ENCODE measurements at places on chromosomes 2 and 18. TPM values are rescaled to one million over a fixed set of nuclear protein-coding genes. Genes with fewer than 3 reads are reported as not detected.

- no peaks in the 10 kb centered on the region for H3K27me3 ChIP-seq
- no peak overlapping the region for H3K27ac ChIP-seq
- no peak overlapping the region for H3K4me3 ChIP-seq
- no peak for DNase-seq
Measured at GRCh38 chr2:74559912-74560311, 5.4 kb downstream of the DOK1 start.

- no peaks in the 10 kb centered on the region for H3K36me3 ChIP-seq
- H3K27ac ChIP-seq: no peak overlapping the region
- peaks cover 12% of the 10 kb centered on the region for H3K4me1 ChIP-seq
- peak; percentile 12 for DNase-seq
Measured at GRCh38 chr2:45860136-45861121, 209.0 kb downstream of the PRKCE start.

DNA sequence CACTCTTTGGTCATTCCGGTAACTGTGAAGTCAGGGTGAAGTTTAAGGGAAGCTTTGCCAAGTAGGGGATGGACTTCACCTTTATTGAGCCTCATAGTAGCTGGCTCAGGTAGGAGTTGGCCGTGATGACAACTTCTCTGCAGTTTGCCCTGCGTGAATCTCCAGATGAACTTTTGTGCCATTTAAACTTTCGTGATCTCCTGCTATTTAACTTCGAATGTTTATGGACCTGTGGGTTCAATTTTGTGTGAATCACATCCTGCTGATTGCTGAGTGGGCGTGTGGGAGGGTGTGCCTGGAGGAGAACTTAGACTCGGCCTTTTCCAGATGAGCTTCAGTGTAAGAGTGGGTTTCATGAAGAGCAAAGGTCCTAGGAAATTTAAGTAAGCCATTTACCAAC lies 4.2 kb downstream of the UGT1A1 start:
- no peaks in the 10 kb centered on the region for H3K27me3 ChIP-seq
- no peak overlapping the region for H3K27ac ChIP-seq
- peak; percentile 21 for DNase-seq
- no peak overlapping the region for H3K4me3 ChIP-seq
- no peaks in the 10 kb centered on the region for H3K36me3 ChIP-seq
- H3K4me1 ChIP-seq: no peaks in the 10 kb centered on the region

Gene EGR4
- 1.9 TPM for total RNA-seq

DNA sequence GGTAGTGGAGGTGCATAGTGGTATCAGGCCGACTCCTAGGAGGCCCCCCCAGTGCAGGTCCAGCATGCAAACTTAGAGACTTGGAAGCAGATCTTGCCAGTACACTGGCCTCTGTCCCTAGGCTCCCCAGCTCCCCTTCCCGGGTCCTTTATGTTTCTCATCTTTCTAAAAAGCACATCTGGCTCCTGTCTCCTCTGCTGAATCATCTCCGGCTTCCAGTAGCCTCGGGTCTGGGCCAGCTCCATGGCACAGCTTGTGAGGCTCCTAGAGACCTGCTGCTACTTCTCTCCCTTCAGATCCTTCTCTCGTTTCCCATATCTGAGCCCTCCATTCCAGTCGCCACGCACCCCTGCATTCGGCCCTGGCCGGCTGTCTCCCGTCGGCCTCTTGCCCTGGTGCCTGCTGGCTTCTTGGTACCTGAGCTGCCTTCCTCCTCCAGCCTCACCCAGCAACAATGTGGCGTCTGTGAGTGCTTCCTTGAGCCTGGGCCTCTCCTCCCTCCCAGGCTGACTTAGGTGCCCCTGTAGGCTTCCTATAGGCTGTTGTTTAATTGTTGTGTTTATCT lies 6.6 kb downstream of the TRAF3IP1 start:
- no peaks in the 10 kb centered on the region for H3K36me3 ChIP-seq
- DNase-seq: no peak
- no peaks in the 10 kb centered on the region for H3K27me3 ChIP-seq

DNA sequence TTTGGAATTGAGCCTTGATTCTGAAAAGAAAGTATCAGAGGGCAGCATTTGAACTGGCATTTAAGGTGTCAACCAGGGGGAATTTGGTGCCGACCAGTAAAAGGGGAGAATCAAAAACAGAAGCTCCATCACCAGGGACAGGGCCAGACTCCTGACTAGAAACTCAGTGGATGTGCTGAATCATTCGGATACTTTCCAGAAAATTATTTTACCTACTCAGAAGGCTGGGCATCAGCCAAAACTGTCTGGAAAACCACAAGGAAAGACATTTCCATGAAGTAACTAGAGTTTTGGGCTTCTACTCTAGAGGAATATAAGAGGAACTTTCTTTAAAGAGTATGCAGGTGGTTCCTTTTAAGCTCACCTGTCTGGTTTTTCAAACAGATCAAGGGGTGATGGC lies 756.6 kb downstream of the RNF144A start:
- no peaks in the 10 kb centered on the region for H3K4me1 ChIP-seq
- no peak overlapping the region for H3K4me3 ChIP-seq
- no peak for DNase-seq
- no peaks in the 10 kb centered on the region for H3K27me3 ChIP-seq
- no peak overlapping the region for H3K27ac ChIP-seq

DNA sequence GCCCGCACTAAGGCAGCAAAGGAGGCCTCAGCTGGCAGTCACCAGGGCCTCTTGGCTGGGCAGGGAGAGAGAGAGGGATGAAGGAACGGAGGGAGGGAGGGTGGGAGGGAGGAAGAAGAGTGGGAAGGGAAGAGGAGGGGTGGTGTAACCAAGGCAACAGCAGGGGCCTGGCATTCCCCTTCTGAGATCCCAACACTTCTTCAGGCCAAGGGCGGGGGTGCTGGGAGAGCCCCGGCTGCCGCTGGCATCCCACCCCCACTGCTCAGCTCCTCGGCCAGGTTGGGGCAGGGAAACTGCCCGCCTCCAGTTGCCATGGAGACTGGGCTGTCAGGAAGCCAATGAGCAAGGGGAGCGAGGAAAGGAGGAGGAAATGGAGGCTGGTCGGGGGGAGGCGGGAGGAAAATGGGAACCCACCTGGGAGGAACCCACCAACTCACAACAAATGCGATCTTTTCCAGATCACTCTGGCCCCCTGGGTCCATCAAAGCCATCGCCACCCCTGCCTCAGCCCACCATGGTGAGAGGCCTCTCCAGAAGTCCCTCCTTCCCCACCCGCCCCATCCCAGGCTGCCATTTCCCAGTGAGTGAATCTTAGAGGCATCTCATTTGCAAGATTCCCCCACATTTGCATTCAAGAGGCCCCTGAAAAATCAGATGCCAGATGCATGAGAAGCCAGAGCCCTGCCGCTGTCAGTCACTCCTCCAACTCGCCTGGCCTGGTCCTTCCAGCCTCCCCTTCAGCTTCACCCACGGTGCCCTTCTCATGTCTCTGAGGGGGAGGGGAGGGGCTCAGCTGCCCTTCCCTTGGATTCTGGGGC lies 12.4 kb downstream of the SH2D6 start:
- no peak overlapping the region for H3K4me3 ChIP-seq
- H3K4me1 ChIP-seq: no peaks in the 10 kb centered on the region
- H3K27ac ChIP-seq: no peak overlapping the region
- DNase-seq: no peak
- H3K27me3 ChIP-seq: no peaks in the 10 kb centered on the region

Gene ADD2
- total RNA-seq: 6.6 TPM

DNA sequence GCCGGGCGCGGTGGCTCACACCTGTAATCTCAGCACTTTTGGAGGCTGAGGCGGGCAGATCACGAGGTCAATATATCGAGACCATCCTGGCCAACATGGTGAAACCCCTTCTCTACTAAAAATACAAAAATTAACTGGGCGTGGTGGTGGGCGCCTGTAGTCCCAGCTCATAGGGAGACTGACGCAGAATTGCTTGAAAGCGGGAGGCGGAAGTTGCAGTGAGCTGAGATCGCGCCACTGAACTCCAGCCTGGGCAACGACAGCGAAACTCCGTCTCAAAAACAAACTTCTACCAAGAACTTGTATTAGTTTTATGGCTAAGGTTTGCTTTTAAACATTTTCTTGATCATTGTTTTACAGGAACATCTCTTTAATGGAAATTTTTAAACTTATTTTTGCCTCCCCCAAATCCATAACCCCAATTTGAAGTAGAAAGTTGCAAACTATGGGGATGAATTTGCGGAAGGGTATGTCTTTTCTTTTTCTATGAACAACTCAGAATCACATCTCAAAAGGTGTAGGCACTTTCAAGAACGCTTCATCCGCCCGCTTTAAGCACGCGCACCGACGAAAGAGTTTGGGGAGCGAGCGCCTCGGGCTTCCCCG lies 46.8 kb upstream of the PTMA start:
- H3K27me3 ChIP-seq: no peaks in the 10 kb centered on the region
- no peaks in the 10 kb centered on the region for H3K36me3 ChIP-seq
- H3K4me1 ChIP-seq: peaks cover under 1% of the 10 kb centered on the region
- peak overlapping the region; percentile 25 for H3K4me3 ChIP-seq

GRCh38 chr2:230453006-230453405 lies 37.0 kb downstream of the SP100 start:
- H3K4me1 ChIP-seq: no peaks in the 10 kb centered on the region
- no peaks in the 10 kb centered on the region for H3K27me3 ChIP-seq
- H3K27ac ChIP-seq: no peak overlapping the region
- H3K4me3 ChIP-seq: no peak overlapping the region
- no peak for DNase-seq

DNA sequence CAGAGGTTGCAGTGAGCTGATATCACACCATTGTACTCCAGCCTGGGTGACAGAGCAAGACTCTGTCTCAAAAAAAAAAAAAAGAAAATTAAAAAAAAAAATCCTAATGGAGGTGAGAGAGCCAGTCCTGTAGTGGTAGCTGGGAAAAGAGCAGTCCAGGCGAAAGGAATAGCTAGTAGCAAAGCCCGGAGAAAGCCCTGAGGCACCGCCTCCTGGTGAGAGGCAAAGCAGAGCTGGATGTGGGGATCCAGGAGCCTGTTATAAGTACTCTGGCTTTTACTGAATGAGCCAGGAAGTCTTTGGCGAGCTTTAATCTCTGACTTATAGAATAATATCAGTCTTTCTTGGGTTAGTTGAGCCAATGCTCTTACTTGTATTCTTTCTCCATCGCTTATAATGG lies 6.6 kb upstream of the KLHL23 start:
- H3K4me1 ChIP-seq: no peaks in the 10 kb centered on the region
- no peak overlapping the region for H3K27ac ChIP-seq
- no peaks in the 10 kb centered on the region for H3K36me3 ChIP-seq
- no peak overlapping the region for H3K4me3 ChIP-seq
- H3K27me3 ChIP-seq: no peaks in the 10 kb centered on the region

Gene TFCP2L1
- total RNA-seq: not detected

Gene FLACC1
- total RNA-seq: 2.4 TPM

Gene DNAH6
- not detected for total RNA-seq
